Stimulated activated CD4-positive, alpha-beta T cell treated with anti-CD3 and anti-CD28 coated beads, Interleukin-2, amount 100 ng/mL, for 24 hours (primary cell): ENCODE measurements at places on chromosomes 13 and 19.
A peak's percentile ranks its signal among the peaks of the same experiment; 100 is the strongest.

DNA sequence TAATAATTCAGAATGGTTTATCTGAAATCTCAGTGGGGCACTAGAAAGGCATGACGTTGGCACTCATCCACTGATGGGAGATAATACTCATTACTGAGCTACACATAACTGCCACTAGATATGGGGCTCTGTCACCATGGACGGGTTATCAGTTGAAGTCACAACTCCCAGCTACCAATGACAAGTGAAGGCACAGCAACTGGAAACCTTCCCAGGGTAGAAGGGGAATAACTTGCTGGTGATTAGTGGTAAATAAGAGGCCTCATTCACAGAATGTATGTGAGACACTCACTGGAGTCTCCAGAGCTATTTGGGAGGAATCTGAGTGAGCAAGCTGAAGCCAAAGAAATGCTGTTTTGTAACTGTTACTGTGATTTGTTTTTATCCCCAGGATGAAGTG, 249.6 kb downstream of the ENOX1 start:
- no peak for DNase-seq

DNA sequence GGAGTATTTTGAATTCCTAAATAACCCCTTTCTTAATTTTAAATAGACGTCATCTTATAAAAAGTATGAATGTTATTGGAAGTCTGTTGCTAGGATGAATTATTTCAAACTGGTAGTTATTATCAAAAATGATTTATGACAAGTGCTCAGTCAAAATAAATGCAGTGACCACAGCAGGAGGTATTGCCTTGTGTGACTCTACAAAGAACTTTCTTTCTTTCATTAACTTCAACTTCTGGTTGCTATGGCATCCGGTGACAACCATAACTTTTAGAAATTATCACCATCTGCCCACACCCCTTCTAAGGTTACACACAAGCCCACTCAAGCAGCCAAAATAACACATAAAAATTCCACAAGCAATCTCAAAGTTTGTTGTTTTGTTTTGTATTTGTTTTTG, 189.9 kb downstream of the DACH1 start:
- DNase-seq: no peak

- no peak for DNase-seq
These were observed 51.3 kb upstream of the ZNF536 start for GRCh38 chr19:30320916-30321315.

GRCh38 chr19:54572696-54573311, 786 bp upstream of the LILRA2 start:
- DNase-seq: no peak

- no peak for DNase-seq
These were observed 344.6 kb downstream of the DNAJC15 start for GRCh38 chr13:43368003-43368402.

GRCh38 chr19:29944390-29945012, 2.5 kb downstream of the URI1 start:
- no peak for DNase-seq

GRCh38 chr19:18603958-18604819, 2.4 kb downstream of the CRLF1 start:
- no peak for DNase-seq

DNA sequence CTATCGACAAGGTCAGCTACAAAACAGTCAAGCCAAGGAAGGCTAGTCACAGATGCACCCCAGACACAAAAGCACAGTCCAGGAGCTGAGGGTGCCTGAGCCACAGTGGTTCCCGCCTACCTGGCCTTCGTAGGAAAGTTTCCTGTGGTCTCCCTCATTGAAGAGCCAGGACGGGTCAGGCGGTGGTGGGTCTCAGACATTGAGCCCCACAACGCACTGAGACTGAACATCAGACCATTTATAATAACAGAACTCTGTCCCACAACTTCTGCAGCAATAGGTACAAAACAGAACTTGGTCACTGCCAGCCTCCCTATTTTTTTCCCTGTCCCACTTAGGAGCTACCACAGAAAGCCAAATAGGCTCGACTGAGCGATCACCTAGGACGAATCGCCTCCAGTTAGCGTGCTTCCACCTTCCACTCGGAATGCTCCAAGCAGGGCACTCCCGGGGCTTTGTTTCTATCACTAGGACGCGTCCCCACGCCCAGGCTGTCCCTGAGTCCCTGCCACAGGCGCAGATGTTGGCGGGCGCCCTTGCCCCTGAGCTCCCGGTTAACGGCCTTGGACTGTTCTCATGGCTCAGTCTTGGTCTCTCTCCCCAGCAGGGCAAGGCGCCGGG, 640 bp upstream of the ZNF544 start:
- DNase-seq: no peak

DNA sequence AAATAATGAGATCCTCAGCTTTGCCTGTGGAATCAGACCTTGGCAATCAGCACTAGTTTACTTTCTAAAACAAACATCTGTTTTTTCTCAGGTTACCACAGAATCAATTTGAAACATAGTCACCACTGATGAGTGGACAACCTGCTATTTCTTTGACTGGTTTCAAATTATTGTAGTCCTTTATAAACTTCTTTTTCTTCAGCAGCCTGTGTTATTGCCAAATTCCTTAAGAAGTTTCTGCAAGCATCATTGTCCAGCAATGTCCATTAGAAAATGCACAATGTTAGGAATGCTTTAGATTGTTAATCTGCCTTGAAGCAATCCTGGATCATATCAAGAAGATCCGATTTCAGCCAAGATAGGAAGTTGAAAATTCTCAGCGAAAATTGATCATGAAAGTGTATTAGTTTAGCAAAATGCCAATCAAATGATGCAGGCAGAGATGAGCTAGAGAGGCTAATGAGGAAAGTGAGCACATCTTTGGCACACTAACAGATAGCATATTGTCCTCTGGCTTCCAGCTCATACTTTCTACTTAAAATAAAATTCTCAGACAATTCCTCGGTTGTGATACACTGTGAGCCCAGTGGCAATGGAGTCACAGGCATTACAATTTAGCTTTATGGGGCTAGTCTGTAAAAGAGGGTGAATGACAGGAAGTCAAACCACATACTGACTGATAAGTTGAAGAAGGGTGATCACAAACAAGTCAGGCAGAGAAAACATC, 270.6 kb downstream of the SLITRK6 start:
- DNase-seq: no peak

DNA sequence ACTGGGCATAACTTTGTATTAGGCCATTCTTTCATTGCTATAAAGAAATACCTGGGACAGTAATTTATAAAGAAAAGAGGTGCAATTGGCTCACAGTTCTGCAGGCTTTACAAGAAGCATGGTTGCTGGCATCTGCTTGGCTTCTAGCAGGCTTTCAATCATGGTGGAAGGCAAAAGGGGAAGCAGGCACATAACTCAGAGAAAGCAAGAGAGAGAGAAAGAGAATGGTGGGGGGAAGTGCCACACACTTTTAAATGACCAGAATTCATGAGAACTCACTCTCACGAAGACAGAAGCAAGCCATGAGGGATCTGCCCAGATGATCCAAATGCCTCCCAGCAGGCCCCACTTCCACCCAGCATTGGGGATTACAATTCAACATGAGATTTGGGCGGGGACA, 179.7 kb downstream of the SPRY2 start:
- DNase-seq: no peak

DNA sequence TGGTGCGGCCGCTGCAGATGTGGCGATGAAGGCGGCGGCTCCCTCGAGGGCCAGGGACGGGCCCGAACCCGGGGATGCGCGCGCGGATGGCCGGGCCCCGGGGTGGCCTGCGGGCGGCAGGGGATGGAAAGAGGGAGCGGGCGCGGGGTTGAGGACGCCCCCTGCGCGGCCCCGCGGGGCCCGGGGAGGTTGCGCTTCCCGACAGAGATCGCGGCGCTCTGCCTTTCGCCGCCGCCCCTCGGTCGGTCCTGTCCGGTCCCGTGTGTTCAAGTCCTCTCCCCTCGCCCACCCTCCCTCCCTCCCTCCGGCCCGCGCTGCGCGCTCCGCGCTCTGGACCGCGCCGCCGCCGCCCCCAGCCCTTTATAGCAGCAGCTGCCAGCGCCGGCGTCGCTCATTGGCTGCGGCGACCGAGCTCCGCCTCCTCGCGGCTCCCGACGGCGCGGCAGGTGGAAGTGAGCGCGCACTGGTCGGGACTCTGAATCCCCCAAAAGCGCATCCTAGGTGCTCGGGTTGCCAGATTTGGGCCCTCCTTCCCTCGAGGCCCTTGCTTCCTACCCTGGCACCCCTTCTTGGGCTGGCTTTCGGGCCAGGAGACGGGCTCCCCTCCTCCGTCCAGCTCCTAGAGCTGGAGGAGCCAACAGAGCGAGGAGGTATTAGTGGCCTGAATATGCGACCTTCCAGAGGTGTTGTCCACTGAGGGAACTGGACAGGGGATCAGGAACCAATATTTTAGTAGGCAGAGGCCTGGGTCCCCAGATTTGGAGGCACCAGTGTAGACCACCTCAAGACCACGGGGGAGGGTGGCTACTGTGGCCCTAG, at the start of gene ELAVL3:
ELAVL3 (minus strand) TSS at position 332 of the 819 bp plus-strand sequence. CDS start 438 bp downstream, outside the sequence.
- DNase-seq: peak; percentile 29

GRCh38 chr19:19337120-19337519, 16.5 kb downstream of the MAU2 start:
- no peak for DNase-seq

DNA sequence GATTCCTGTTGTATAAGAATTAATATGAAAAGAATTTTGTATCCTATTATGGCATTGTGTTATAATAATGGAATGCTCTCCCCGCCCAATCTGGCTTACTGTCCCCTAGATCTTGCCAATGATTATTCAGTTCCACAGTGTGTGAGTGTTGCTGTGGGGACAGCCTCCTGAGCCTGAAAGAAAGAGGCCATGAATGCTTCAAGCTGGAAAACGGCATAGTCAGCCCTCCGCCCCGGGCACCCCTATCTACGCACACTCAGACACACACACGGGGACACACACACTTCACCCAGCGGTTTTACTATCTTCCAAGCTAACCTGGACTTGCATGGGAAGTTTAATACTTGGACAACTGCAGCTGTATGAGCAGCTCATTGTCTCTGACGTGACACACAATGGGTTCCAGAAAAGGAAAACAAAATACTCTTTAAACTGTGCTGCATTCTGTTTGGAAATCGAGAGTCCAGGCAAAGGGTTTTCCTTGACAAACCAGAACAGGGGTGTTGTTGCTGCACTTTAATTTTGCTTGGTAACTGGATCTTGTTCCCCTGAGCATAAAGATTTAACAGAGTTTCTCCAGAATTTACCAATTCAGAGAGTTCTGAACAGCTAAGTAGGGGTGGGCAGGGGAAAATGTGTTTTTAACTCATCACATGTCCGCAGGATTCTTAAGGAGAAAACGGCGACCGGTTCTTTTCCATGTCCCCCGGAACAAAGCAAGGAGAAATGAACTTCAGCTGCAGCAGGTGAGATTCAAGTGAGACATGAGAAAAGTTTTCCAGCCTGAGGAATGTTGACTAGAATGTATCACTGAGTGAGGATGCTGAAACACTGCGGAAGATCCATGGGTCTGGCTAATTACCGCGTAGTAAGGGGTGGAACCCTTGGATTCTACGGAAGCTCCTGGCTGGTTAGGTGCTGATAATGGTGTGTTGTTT, 472.9 kb downstream of the FOXO1 start:
- DNase-seq: no peak

DNA sequence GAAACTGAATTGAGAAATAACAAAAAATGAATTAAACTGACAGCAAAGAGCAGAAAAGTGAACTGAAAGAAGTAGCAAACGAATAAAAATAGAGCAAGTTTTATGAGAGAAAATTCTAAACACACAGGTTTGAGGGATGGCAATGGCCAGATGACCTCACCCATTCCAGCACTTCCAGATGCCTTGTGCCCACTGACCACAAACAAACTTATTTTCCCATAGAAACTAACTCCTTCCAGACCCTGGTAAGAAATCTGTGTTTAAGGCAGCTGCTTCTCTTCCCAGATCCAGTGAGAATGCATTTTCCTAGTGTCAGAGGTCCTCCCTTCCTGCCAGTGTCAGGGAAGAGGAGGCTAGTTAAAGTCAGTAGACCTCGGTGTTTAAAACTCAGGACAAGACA, 51.7 kb downstream of the RXFP2 start:
- DNase-seq: no peak

DNA sequence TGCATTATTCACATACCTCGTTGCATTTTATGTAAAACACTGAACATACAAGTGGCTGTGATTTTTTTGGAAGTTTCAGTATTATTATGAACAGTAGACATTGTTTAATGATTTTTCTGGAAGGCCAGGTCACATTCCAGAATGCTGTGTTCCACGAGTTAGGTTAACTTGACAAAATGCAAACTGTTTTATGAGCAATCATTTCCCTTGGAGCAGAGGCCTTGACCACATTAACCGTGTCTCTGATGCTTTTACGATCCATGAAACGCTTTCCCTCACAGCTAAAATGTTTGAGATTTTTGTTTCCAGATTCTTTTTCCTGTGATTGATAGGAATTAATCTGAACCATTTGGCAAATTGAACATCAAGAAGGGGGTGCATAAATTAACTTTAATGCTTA, 57.8 kb downstream of the MBNL2 start:
- no peak for DNase-seq

DNA sequence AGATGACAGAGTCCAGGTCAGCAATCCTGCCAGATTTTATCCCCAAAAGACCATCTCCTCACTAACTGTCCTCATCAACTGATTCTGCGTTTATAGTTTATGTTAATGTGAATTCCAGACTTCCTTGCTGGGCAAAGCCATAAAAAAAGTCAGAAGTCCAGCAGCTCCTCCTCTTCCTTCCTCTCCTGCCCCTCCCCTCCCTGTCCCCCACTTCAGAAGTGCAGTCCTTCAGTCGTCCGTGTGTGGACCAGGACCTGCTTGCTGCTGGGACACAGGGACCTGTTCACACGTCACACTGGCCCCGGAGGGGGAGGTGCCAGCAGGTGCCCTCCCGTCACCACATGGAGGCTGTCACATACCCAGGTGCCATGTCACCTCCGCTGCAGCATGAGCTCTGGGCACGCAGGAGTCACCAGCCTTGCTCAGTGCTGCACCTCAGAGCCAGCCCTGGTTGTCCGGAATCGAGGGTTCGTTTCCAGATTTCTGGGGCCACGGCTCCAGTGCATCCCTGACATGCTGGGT, 4.0 kb upstream of the MCF2L start:
- DNase-seq: no peak

DNA sequence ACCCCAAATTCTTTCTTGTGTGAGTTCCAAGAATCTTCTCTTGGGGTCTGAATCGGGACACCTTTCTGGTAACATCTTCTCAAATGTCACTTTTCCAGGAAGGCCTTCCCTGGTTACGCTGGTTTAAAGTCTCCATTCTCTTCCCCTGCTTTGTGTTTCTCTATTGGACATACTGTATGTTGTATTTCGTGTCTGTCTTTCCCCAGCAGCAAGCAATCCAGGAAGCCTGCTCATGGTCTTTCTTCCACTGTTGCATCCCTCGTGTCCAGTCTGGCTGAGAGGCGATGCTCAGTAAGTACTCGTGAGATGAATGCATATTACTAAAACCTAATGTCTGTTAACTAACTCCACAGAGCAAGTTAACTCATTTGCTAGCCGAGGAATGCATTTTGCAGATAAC, 43.7 kb downstream of the RFXAP start:
- DNase-seq: no peak

DNA sequence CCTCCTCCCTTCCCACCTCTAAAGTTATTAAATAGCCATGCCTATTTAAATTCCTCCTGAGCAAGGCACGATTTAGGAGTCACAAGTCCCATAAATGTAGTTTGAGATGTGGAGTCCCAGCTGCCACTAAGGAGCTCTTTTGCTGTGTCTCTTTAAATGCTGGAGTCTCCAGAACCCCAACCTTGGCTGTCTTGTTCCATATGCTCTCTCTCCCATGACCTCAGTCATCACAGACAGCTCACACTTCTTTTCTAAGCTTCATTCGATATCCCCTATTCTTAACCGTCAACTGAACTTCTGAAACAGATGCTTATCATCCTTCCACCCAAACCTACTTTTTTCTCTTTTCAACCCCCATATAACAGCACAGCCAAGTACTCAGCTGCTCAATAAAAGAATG, 197.1 kb downstream of the VWA8 start:
- DNase-seq: no peak
